Hematopoietic multipotent progenitor cell (in vitro differentiated cells): ENCODE measurements at places on chromosomes 5 and 9.
A peak's percentile ranks its signal among the peaks of the same experiment; 100 is the strongest.

DNA sequence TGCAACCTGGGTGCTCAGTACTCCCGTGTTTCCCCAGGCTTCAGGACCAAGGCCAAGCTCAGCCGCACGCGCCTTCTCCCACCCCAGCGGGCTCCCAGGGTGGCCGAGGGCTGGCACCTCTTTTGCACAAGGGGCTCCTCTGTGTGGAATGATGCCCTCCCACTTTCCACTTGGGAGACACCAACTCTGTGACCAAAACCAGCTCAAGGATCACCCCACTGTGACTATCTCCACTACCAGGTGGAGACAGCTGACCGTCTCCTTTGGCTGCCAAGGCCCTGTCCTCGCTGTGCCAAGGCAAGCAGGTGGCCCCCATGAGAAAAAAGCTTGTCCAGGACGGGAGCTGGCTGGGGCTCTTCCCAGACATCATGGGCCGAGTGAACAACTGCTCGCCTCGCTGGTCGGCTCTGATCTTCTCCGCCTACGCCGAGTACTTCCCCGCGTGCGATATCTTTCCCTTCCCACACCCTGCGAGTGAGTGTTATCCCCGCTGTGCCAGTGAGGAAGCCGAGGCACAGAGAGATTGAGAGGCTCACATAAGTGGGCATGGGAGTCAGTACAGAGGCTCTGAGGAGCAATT lies 132.8 kb downstream of the ZNF354C start:
- no peak for DNase-seq

GRCh38 chr9:19269582-19269981 lies 39.1 kb downstream of the DENND4C start:
- no peak for DNase-seq

DNA sequence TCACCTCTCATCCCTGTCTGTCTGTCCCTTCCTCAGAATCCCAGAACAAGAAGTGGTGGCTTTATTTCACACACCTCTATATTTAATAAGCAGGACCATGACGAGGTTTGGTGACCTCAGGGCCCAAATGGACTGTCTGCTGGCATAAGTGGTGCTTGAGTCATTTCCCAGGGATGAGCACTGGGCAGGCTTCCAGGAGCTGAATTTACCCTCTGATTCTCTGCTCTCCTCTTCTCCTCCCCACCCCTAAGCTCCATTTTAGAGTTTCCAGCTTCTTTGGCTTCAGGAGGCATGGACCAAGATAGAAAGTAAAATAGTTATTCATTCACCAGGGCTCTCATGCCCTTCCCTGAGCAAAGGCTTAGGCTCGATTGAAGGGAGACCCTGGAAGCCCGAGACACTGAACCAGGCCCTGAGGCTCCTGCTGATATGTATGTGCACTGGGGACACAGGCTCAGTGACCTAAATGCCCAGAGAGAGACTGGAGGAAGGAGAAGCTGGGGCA lies 69.1 kb downstream of the PPARGC1B start:
- DNase-seq, result no peak

GRCh38 chr5:109880907-109881685 lies 191.4 kb downstream of the MAN2A1 start:
- DNase-seq, result no peak

GRCh38 chr5:72141440-72142355 lies 34.4 kb downstream of the MAP1B start:
- no peak for DNase-seq

DNA sequence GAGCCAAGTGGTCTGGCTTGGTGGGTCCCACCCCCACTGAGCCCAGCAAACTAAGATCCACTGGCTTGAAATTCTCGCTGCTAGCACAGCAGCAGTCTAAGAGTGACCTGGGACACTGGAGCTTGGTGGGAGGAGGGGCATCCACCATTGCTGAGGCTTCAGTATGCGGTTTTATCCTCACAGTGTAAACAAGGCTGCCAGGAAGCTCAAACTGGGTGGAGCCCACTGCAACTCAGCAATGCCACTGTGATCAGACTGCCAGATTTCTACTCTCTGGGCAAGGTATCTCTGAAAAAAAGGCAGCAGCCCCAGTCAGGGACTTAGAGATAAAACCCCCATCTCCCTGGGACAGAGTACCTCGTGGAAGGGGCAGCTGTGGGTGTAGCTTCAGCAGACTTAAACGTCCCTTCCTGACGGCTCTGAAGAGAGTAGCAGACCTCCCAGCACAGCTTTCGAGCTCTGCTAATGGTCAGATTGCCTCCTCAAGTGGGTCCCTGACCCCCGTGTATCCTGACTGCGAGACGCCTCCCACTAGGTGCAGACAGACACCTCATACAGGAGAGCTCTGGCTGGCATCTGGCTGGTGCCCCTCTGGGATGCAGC lies 18.2 kb upstream of the STK32A start:
- DNase-seq, result no peak

DNA sequence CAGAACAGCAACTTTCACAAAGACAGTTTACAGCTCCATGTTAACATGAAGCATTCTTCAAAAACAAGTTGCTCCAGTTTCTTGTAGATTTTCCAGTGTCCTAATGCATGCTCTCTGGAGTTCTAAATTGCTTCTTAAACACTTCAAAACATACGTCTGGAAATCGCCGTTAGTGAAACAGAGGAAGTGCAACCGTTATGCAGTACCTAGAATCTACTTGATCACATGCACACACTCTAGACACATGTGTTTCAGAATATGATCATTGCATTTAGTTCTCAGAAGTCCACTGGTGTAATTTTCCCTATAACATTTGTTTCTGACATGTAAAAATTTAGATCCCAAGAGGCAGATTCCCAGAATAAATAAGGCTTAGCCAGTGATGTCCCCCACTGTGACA lies 41.1 kb upstream of the RUFY1 start:
- peak; percentile 19 for DNase-seq

- DNase-seq, result no peak
Measured at GRCh38 chr9:5582835-5583195, 46.1 kb upstream of the RIC1 start.

- DNase-seq, result no peak
Measured at GRCh38 chr5:105593011-105593760, 2030.6 kb upstream of the NUDT12 start.

DNA sequence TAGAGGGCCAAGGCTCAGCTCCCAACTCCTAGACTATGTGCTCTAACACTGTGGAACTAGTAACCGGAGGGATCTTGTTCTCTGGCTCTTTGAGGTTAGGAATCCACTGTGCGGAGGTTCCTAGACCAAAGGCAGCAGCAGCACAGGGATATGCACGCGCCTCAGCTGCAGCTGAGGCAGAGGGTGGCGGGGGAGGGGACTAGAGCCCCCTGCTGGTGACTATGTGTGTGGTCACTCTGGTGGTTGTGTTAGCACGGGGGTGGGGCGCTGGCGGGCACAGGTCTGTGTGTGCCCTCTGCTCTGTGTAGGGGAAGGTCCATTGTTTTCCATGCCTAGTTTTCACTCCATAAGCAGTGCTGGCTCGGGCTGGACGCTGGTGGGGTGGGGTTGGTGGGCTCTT lies 458.0 kb upstream of the IZUMO3 start:
- no peak for DNase-seq

- no peak for DNase-seq
Measured at GRCh38 chr9:83466877-83467276, 71.3 kb downstream of the FRMD3 start.

GRCh38 chr5:170143091-170143490 lies 37.4 kb downstream of the FOXI1 start:
- no peak for DNase-seq

- no peak for DNase-seq
Measured at GRCh38 chr9:15289603-15290002, 17.4 kb downstream of the TTC39B start.

GRCh38 chr9:132752877-132753592 lies 82.8 kb downstream of the GTF3C4 start:
- DNase-seq, result no peak

DNA sequence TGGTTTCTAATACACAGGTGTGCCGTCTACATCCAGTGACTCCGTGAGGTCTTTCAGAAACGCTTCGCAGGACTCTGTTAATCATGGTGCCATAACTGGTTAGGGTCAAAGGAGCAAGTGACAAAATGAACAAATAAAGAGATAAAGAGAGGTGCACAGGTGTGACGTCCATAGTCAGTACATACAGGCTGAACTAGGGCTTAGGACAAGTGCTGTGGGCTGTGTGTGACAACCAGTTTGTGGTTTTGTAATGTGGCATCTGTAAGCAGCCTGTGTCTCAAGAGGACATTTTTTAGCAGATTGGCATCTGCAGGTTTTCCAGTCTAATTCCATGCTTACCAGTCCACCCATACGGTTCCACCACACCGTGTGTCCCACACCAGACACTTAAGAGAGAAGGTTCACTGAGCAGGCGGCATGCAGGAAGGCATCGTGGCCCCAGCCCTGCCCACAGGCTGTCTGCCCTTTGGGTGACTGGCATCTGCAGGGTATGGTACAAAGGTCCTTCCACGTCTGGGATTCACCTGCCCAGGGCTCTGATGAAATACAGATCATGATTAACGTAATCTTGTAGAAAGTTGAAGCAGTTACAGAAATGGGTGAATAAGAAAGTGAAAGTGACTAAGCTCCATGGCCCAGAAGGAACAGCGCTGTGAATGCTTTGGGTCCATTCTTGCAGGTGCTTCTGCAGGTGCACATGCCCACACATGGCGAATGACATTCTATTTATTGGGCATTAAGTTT lies 26.9 kb downstream of the SRD5A1 start:
- no peak for DNase-seq

GRCh38 chr5:179224741-179225140 lies 120.5 kb downstream of the ADAMTS2 start:
- no peak for DNase-seq

DNA sequence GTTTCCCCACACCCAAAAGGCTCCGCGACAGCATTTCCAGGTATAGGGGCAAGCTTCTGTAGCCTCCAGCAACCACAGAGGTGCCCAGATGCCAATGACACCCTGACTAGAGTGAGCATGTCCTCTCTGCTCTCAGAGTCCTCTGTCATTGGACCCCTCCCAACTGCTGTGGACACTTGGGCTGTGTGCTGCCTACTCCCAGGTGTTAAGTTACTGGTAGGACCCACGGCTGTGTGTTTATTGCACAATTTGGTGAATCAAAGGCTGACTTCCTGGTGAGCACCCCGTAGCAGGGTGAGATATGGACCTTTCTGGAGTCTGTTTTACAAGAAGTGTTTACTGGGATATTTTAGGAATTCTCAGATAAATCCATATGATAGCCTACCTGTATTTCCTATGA lies 36.0 kb downstream of the SH3GL2 start:
- DNase-seq, result no peak

DNA sequence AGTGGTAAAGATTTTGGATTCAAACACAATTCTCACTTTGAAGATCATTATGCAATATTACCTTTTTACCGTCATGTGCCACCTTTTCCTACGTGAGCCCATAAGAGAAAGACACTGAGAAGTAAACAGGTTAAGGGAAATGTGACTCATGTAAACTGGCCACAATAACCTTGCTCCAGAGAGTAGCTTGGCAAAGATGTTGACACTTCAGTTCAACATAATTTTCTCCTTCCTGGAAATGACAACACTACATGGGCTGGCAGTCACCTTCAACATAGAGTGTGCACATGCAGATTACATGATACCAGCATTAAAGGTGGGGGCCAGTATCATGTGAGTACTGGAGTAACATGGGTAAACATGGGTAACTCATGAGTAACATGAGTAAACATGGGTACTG lies 141.9 kb downstream of the CDK5RAP2 start:
- DNase-seq, result no peak

DNA sequence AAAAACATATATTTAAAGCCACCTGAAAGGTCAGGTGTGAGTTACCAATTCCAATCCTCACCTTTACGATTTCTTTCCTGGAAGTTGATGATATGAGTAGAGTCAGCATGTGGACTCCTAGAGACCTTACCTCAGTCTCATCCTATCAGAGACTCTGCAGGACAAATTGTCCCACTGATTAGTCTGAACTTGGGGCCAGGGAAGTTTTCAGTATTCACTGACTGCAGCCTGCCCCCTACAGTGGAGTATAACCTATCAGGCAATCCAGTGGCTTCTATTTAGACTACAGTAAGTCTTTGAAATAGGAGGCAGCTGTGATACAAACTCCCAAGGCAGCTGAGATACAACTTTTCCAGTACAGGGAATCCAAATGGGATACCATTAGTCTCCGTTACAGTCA lies 449.4 kb upstream of the CDH10 start:
- no peak for DNase-seq

DNA sequence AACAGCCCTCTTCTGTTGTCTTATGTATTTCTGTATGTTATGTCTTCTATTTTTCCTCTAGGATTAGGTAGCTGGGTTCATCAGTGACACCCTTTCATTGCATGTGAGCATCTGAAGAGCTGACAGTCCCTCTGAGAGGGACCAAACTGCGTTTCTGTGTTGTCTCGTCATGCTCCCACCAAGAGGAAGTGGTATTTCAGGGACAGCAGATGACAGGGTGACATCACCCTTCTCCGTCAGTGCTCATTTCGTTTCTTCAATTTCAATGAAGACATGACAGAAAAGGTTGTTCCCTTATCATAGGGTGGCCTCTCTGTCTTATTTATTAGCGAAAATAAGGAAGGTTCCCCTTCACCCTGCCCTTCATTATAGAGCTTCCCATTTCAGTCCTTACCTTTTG lies 225.9 kb upstream of the NR4A3 start:
- DNase-seq, result peak; percentile 38
